ENCODE measurements at places on chromosomes 2 and 18.

- DNase-seq = no peak
These were observed 1025.3 kb upstream of the CNTNAP5 start for GRCh38 chr2:122999821-123000220.

DNA sequence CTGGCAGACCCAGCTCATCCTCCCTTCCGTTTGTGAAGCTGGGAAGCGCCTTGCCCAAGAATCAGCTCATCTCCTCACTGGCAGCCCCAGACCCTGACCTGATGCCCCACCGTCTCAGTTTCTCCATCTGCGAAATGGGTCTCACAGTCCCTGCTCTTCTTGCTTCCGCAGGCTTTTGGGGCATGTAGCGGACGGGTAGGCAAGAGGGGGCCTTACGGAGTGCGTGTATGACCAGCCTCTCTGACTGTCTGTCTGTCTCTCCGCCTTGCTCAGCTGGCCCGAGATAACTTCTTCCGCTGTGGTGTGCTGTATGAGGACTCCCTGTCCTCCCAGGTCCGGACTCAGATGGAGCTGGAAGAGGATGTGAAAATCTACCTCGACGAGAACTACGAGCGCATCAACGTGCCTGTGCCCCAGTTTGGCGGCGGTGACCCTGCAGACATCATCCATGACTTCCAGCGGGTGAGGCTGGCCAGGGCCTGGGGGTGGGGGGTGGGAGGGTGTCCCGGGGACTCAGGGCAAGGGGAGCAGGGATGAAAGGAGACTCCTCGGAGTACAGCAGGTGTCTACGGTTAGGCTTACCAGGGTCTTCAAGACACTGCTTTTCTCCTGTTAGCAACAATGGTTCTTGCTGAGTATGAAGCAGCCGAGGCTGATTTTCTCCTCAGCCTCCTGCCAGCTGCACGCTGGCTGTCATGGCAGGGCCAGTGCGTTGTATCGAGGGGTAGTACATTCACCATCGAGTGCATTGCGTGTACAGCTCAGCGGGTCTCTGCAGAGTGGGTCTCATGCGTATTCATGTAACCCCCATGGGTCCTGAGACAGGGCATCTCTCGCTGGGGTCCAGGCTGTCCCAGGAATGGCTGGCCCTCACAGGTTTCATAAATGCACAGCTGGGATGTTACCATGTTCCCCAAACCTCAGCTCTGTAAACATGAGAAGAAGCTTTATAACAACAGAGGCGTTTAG is 10.9 kb downstream of the ITM2C start:
- DNase-seq = no peak

- no peak for DNase-seq
These were observed 229.3 kb downstream of the TGIF1 start for GRCh38 chr18:3679241-3679640.

DNA sequence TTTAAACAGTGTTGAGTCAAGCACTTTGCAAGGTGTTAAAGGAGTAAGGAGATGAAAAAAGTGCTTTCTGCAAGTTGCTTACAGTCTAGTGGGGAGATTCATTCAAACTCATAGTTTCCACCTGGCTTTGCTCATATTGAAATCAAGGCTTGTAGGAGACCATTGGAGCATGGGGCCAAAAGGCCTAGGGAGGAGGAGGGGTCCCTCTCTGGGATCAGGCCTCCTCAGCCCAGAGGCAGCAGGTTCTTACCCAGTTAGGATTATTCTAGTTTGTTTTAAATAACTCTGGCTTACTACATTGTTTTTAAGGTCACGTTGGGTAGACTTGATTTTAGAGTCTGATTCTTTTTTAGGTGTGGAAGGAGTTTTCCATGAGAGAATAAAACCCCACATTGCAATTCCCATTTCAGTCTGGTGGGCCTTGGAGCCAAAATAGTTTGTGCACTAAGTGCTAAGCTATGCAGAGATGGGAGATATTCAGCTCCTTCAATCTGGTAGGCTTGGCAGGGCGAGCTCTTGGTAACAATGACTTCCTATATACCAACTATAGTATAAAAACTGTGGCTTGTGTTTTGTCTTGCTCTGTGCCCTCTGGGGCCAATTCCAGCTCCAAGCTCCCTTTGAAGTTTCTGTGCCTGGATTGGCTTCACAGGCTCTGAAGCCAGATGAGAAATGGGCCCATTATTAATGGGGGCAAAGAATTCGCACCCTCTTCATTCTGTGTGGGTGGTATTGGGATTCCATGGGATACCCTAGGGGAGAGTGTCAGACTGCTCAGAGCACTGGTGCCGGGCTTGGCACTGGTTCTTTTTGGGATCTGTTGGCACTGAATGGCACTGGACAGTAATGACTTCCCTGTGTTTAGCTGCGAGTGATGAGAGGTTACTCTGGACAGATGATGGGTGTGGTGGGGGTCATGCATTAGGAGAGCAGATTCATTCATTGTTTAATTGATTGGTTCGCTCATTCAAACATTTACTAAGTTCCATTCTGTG is 301.1 kb downstream of the MYCN start:
- no peak for DNase-seq

GRCh38 chr2:20130821-20131645 is 79.6 kb upstream of the LAPTM4A start:
- DNase-seq = peak; percentile 28

- no peak for DNase-seq
These were observed 74.8 kb downstream of the EMX1 start for GRCh38 chr2:72991980-72992733.

GRCh38 chr2:160695402-160696086 is 201.9 kb upstream of the RBMS1 start:
- DNase-seq = no peak

- no peak for DNase-seq
These were observed 49.1 kb upstream of the CTDP1 start for GRCh38 chr18:79630281-79631095.

DNA sequence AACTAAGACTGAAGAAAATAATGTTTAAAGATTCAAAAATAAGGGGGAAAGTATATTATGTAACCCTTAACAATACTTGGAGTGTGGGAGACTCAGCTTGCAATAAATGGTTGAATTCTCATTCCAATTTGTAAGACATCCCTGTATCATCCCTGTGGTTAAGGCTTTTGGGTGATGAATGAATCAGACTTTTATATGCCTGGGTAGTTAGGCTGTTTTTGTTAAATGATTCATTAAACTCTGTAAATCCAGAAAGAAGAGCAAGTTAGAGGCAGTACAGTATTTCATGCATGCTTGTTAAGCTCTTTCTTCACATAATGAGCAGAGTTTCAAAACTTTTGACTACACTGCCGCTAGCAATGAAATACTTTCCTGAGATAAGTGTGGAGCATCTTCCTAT is 948.8 kb downstream of the SOCS6 start:
- no peak for DNase-seq

DNA sequence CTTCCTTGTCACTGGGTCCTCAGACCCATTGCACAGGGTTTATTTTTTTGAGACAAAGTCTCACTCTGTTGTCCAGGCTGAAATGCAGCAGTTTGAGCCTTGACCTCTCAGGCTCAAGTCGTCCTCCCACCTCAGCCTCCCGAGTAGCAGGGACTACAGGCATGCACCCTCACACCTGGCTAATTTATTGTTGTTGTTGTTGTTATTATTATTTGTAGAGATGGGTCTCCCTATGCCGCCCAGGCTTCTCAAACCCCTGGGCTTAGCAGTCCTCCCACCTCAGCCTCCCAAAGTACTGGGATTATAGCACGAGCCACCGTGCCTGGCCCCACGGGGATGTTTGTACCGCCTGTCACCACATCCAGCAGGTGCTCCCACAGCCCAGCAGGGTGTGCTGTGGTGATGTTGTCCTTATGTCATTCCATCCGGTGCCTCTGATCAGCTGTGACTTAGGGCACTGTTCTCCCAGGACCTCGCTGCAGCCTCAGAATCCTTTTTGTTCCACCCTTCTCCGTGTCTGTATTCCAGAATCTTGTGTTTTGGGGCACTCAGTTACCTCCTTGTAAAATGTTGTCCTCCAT is 182.3 kb downstream of the INO80D start:
- no peak for DNase-seq

- no peak for DNase-seq
These were observed 312.0 kb downstream of the GPD2 start for GRCh38 chr2:156748221-156748620.

- no peak for DNase-seq
These were observed 210.3 kb upstream of the GCFC2 start for GRCh38 chr2:75920859-75921551.

- no peak for DNase-seq
These were observed 89.8 kb downstream of the ARHGAP28 start for GRCh38 chr18:6819332-6819731.

GRCh38 chr2:204505488-204505887 is 39.8 kb upstream of the PARD3B start:
- no peak for DNase-seq

DNA sequence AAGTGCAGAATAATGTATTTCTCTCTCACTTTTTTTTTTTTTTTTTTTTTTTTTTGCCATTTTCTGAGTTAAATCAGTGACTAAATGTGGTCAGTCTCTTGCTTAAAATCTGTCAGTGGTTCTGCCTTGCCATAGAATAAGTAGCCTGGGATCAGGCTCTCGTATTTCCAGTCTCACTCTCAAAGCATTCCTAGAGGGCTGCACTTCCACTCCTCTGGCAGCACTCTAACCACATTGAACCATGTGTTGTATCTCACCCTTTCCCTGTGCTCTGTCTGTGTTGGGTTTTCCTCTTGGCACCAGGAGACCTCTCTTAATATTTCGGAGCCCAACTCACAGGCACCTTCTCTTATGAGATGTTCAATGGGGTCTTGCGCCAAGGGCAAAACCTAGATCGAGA is 304.4 kb downstream of the CTNNA2 start:
- no peak for DNase-seq

DNA sequence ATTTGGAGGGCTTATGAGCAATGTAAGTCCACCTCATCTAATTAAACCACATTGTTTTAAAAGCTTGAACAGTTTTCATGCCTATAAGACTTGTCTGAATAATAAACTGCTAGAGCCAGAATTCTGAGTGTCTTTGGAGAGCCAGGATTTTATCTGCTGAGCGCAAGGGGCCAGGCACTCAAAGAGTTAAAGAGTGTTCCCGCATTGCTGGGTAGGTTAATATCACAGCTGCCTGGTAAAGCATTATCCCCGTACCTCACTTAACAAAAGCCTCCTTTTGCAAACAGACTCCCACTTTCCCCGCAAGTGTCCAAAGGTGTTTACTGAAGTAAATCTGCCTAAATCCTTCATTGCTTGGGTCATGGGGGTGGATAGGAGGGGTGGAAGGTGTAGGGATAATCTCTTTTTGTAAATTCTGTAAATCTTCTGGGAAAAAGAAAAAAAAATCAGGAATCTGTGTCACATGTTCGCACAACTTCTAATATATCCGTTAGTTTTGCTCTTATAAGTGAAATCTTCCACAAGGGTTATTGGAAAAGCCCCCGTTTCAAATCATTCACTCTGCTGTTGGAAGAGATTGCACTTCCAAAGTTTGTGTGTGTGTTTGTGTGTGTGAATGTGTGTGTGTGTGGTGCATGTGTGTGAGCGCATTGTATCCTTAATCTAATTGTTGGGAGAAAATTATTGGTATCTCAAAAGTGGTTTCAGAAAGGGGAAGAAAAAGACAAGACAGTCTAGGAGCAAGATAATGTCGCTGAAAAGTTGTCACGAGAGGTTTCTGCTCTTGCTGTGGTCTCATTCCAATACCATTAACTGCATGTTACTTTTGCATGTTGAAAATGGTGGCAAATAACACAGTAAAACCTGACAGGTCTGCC is 10.7 kb downstream of the ZEB2 start:
- no peak for DNase-seq

- DNase-seq = no peak
These were observed 14.8 kb upstream of the MLPH start for GRCh38 chr2:237472187-237472712.

GRCh38 chr2:216318521-216318874 is 53.8 kb downstream of the MARCHF4 start:
- no peak for DNase-seq

GRCh38 chr18:3583873-3584247 is 133.9 kb downstream of the TGIF1 start:
- no peak for DNase-seq

GRCh38 chr2:205261516-205262020 is 420.7 kb upstream of the NRP2 start:
- no peak for DNase-seq

- peak; percentile 95 for DNase-seq
These were observed 83.0 kb downstream of the STPG4 start for GRCh38 chr2:47072018-47072691.

GRCh38 chr2:105641389-105641811 is 103.3 kb upstream of the NCK2 start:
- DNase-seq = no peak

- no peak for DNase-seq
These were observed 29.2 kb downstream of the CDH2 start for GRCh38 chr18:28147674-28148171.

DNA sequence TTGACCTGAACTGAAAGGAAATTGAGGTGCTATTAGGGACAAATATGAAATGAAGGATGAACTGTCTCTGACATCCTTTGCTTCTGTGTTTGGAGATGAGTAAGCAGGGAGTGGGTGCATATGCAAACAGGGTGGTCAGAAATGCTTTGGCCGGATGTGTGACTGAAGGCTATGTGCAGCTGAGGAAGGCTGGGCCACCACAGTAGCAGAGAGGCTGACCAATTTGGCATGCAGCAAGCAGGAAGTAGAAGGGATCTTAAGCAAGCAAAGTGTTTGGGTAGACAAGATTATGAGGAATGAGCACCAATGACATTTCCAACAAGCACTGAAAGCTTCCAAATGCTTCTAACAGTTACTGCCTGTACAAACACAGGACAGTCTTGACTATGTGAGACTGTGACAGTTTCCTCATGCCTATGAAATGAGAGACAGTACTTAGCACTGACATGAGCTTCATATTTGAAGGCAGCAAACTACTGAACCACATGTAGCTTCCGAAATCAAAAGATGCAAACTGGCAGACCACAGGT is 3.3 kb upstream of the ACTR3 start:
- peak; percentile 40 for DNase-seq

DNA sequence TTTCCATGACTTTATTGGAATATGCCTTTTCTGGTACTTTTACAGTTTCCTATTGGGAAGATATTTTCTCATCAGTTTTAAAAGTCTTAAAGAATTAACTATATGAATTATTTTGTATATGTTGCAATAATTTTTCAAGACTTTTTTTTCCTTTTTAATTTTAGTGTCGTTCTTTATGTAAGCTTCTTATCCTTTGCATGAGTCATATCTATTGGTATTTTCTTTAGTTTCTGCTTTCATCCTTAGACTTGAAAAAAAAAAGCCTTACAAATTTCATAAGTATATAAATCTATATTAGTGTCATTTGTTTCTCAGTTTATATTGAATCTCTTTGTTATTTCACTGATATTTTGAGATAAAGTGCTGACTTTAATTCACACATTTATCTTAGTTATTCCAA is 94.9 kb downstream of the DSEL start:
- no peak for DNase-seq

All from astrocyte of the cerebellum (primary cell).